Smooth muscle cell of the pulmonary artery (primary cell): ENCODE measurements at places on chromosomes 5 and 9. TPM values are rescaled to one million over a fixed set of nuclear protein-coding genes. Genes with fewer than 3 reads are reported as not detected.

MAST4 gene
- 12.8 and 25.1 TPM in 2 replicates for total RNA-seq

GPR21 gene
- 2.2 and 3.1 TPM in 2 replicates for total RNA-seq

NSMF gene
- 20.3 and 36.7 TPM in 2 replicates for total RNA-seq

EPB41L4A gene
- total RNA-seq: 2.5 and 7.3 TPM in 2 replicates

PCDHAC2 gene
- total RNA-seq: 0.43 and 1.3 TPM in 2 replicates

ROR2 gene
- total RNA-seq: 2.0 TPM in 1 of 2 replicates, not detected in the other

TRIP13 gene
- 6.4 and 8.2 TPM in 2 replicates for total RNA-seq

CENPP gene
- 4.0 and 4.7 TPM in 2 replicates for total RNA-seq

REXO4 gene
- 14.6 and 17.3 TPM in 2 replicates for total RNA-seq

CCDC192 gene
- not detected in 2 replicates for total RNA-seq

SERF1B gene
- total RNA-seq: 11.8 and 17.9 TPM in 2 replicates

PLAC8L1 gene
- 0.20 and 0.52 TPM in 2 replicates for total RNA-seq

ZDHHC11 gene
- total RNA-seq: 2.9 and 10.4 TPM in 2 replicates

PHYHD1 gene
- total RNA-seq: 4.9 and 9.3 TPM in 2 replicates

FAM151B gene
- total RNA-seq: 6.1 and 7.4 TPM in 2 replicates

LIFR gene
- total RNA-seq: 13.4 and 30.1 TPM in 2 replicates

ELAVL2 gene
- total RNA-seq: not detected in 2 replicates

SMC5 gene
- 33.6 and 41.1 TPM in 2 replicates for total RNA-seq

SAXO1 gene
- under 0.01 TPM in 1 of 2 replicates, not detected in the other for total RNA-seq

FOXD4L6 gene
- total RNA-seq: 0.13 and 0.17 TPM in 2 replicates

GPX3 gene
- 29.7 and 56.0 TPM in 2 replicates for total RNA-seq

C5orf15 gene
- 74.2 and 84.6 TPM in 2 replicates for total RNA-seq

SLC6A3 gene
- total RNA-seq: not detected in 2 replicates

LCNL1 gene
- 0.50 and 1.1 TPM in 2 replicates for total RNA-seq

SNX2 gene
- 67.8 and 73.0 TPM in 2 replicates for total RNA-seq

NR5A1 gene
- total RNA-seq: not detected in 2 replicates

IFNA4 gene
- total RNA-seq: not detected in 2 replicates

KIF4B gene
- under 0.01 TPM in 1 of 2 replicates, not detected in the other for total RNA-seq

FAXDC2 gene
- total RNA-seq: 4.3 and 7.4 TPM in 2 replicates

AFAP1L1 gene
- total RNA-seq: 5.5 and 14.9 TPM in 2 replicates

ANGPTL2 gene
- 43.4 and 104 TPM in 2 replicates for total RNA-seq

DNAH5 gene
- total RNA-seq: 0.20 and 0.43 TPM in 2 replicates

NMUR2 gene
- total RNA-seq: not detected in 2 replicates

RLN2 gene
- not detected in 2 replicates for total RNA-seq

DIRAS2 gene
- 0.03 and 0.33 TPM in 2 replicates for total RNA-seq

FAM221B gene
- not detected in 2 replicates for total RNA-seq

HEMGN gene
- total RNA-seq: not detected in 2 replicates

ROPN1L gene
- 0.33 and 0.36 TPM in 2 replicates for total RNA-seq
